Stomach (tissue), 19 donors: ENCODE measurements at places on chromosomes 2 and 18. TPM values are rescaled to one million over a fixed set of nuclear protein-coding genes. Genes with fewer than 3 reads are reported as not detected.

Gene CIDEA
- not detected for total RNA-seq

Gene NAT8
- total RNA-seq: not detected

DNA sequence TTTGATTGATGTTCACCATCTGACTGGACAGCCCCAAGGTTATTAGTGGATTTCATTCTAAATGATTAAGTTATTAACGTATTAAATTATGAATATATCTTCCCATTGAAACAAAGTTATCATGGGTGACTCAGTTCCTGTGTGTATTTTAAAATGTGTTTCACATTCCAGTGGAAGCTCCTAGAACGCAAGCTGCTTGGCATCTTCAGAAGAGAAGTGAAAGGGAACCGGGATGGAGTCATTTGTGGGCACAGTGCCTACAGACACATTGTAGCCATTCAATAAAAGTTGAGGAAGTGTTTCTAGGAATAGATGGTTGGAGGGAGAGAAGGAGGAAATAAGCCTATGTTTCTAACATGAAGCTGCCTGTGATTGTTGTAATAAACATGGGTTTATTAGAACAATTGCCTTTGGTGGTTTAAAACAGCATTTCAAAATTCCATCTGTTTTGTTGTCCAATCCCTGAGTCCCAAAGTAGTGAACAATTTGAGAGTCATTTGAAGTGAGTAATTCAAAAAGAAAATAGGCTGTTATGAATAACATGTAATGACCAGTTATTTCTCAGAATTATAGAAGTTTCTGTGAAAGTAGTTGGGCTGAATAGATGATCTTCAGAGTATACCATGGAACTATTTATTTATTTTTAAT lies 143.5 kb downstream of the PKP4 start:
- DNase-seq: peak; percentile 57

GRCh38 chr2:157696036-157696435 lies 67.4 kb upstream of the ACVR1C start:
- no peak for DNase-seq

DNA sequence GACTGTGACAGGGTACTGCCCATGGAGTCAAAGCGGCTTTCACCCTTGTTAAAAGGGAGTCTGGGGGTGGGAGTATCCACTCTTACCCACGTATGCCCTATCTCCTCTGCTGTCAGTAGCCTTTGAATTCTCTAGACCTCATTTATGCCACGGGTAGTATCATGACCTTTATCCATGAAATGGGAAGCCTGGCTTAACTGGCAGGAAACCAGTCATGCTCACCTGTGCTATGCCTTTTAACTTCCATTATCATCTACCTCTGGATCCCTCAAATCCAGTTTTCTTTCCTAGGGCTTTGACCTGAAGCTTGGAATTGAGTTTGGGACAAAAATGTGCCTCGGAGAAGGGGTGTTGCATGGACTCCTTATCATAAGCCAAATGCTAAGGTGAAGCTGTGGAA lies 30.0 kb downstream of the MYO3B start:
- DNase-seq: no peak

GRCh38 chr2:113075030-113075429 lies 7.3 kb downstream of the IL1F10 start:
- no peak for DNase-seq

- DNase-seq: no peak
These were observed 20.6 kb downstream of the SERTAD2 start for GRCh38 chr2:64632835-64633819.

DNA sequence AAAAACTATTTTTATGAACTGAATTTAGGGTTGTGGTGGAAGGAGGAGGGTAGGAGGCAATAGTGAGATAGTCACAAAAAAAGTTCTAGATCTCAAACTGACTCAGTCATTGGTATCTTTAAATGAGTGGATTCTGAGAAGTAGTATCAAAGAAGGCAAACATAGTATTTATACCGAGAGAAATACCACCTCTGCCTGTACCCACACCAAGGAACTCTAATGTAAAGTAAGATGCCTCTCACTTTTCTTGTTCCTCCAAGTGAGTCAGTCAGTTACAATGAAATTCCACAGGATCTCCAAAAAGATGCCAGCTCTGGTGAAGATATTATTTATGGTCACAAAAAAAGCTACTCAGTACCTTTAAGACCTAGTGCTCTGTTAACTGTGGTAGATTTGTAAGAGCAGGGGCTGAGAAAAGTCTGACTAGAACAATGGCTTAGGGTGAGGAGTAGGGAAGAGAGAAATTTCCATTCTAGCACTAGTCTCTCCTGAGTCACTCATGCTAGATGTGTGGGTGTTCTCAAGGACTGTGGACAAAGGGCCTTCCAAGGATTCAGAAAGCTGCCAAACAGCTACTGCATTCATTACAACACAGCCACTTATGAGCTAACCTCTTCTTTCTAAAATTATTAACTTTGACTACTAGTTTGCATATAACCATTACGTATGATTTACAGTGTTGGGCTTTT lies 36.3 kb downstream of the YWHAQ start:
- no peak for DNase-seq

DNA sequence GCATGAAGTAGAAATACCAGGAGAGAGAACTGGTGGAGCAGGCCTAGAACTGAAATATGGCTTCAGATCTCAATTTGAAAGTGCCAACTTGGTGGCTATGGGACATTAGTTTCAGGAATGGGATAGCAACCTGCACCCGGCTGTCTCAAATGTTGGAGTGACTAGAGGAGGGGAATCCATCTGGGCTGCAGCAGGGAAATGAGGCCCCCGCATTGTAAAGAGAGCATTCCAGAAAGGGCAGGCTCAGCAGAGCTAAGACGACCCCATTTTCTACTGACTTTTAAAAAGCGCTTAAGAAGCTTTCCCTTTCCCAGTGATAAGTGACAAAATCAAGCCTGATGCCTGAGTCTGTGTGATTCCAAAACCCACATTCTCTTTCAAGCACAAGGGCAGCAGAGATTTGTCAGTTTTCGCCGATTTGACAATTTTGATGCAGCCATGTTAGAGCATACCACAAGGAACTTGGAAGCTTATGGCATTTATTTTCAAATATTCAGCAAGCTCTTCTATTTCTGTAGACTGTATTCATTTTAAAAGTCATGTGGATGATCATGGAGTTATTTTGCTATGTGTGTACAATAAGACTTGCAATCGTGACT lies 119.8 kb upstream of the ARHGAP28 start:
- DNase-seq: no peak
